ENCODE measurements at places on chromosomes 11 and 22. TPM values are rescaled to one million over a fixed set of nuclear protein-coding genes. Genes with fewer than 3 reads are reported as not detected.

GRCh38 chr11:8041576-8041975 lies 39.4 kb upstream of the TUB start:
- DNase-seq, result no peak

GRCh38 chr11:25899617-25900160 lies 432.2 kb upstream of the ANO3 start:
- DNase-seq, result no peak

BBOX1 gene
- not detected for total RNA-seq

CNGA4 gene
- total RNA-seq, result not detected

- DNase-seq, result peak; percentile 49
Measured at GRCh38 chr11:18748766-18749365, 22.9 kb upstream of the IGSF22 start.

DNA sequence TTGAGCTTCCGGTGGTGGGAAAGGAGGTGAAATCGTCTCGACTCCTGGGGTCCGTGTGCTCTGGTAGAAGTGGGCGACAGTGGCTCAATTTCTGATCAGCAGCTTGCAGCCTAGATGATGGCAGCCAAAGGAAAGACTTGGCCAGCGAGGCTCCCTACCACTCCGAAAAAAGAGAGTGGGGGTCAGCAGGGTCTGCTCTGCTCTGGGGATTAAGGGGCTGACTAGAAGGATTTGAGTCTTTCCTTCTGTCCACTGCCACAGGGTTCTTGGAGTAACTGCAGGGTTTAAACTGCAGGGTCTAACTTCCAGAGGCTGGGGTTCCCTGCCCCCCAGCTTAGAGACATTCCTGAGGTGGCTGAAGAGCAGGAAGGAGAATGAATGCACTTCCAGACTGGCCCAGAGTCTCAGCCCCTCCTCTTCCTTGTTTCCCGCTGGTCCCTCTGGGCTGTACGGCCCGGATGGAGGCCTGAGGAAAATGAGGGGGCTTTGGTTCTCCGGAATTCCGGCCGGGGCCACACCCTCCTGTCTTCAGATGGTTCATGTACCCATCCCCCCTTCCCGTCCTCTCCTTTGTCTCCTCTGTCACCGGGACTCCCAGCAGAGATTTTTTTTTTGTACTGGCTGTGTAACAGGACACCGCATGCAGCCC lies 907 bp downstream of the SERPINH1 start:
- peak; percentile 53 for DNase-seq

PRRG4 gene
- total RNA-seq, result 0.36 TPM

DNA sequence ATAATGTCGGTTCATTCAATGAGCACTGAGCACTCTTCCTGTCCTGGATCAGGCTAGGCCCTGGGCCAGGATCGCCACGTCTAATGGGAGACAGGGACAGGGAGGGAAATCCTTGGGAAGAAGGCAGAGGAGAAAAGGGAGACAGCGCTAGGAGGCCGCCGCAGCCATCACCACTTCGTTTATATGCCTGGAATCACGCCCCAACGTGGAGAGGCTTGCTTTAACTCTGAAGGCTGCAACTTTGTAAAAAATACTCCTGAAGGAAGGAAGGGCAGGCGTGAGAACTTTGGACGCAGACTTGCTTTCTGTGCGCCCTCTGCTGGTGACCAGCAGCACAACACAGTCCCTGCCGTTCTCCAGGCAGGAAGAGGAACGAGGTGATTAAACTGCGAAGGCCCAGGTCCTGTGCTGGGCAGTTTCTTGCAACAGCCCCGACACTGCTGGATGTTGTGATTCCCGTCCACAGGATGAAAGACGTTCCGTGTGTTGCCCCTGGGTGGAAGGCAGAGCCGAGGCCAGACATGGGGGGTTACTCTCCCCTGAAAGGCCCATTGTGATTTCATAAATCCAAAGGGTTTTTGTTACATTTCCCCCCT lies 22.1 kb downstream of the RIBC2 start:
- DNase-seq, result peak; percentile 93
